ENCODE measurements at places on chromosomes 12 and 14.
A peak's percentile ranks its signal among the peaks of the same experiment; 100 is the strongest.

GRCh38 chr12:76264611-76265012 lies 83.6 kb downstream of the BBS10 start:
- DNase-seq: no peak

DNA sequence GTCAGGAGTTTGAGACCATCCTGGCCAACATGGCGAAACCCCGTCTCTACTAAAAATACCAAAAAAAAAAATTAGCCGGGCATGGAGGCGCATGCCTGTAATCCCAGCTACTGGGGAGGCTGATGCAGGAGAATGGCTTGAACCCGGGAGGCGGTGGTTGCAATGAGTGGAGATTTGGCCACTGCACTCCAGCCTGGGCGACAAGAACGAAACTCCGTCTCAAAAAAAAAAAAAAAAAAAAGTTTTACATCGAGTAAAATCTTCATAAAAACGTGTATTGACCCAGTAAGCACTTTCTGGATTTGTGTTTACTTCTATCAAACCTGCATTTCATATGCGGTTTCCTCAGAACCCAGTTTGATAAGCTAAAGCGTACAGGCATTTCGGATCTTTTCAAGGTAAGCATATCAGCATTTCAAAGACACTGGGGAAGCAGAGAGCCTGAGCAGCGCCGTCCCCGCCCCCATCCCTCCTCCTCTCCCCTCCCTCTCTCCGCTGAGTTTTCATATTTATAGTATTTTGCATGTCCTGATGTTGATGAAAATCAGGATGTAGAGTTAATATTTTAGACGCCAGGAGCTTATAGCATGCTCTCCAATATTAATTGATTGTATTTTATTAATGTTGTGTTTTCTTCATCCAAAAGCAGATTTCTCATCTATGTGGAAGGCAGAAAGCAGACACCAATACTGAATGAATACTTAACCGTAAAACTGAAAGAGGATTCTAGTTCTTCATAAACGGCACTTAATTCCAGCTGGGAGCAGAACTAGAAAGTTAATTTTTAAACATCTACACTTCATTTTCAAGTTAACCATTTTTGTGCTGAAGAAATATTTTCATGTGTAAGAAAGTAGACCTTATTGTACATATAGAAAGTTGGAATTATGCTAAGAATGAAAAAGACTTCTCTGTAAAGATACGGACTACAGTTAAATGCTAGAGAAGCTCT lies 9.2 kb upstream of the HIP1R start:
- no peak for DNase-seq

DNA sequence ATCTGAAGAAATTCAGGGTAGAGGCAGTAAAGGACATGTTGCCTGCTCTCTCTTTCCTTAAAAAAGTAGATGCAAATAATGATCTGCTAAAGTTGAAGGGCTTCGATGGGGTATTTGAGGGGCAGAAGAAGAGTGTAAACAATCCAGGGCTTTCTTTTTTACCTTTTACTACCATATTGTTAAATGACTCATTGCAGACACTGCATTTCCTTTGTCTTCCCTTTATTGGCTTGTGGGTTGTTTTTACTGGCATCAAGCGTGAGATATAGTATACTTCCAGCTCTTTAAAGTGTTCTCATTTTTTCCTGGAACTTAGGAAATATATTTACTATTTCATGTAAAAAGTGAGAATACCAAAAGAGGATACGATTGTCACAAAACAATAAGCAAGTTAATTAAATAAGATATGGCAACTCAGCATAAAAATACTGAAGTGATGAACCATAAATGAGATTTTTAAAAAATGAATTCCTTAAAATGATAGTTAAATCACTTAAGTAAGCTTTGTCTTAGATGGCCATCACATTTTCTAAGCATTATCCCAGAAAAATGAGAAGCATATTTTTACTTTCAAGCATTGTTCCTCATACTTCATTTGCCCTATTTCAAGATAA lies 72.3 kb upstream of the KRAS start:
- no peak for DNase-seq

DNA sequence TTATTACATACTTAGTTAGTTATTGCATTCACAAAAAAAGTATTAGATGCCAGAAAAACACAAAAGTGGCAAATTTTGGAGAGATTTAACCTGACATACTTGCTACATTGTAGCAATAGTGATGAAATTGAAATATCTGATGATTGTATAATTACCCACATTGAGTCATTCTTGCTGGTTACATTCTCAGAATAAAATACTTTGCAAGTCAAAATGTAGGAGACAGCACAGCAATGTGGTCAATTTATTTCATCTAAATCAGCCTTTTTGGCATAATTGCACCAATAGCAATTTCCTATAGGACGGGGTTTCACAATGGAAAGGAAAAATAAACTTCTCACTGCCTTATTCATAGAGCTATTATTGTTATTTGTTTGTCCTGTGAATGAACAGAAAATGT lies 125.0 kb upstream of the ETV6 start:
- no peak for DNase-seq

- DNase-seq: no peak
These were observed 24.7 kb downstream of the HNRNPC start for GRCh38 chr14:21244544-21244943.

GRCh38 chr12:132487311-132487741 lies 2.6 kb upstream of the FBRSL1 start:
- no peak for DNase-seq

DNA sequence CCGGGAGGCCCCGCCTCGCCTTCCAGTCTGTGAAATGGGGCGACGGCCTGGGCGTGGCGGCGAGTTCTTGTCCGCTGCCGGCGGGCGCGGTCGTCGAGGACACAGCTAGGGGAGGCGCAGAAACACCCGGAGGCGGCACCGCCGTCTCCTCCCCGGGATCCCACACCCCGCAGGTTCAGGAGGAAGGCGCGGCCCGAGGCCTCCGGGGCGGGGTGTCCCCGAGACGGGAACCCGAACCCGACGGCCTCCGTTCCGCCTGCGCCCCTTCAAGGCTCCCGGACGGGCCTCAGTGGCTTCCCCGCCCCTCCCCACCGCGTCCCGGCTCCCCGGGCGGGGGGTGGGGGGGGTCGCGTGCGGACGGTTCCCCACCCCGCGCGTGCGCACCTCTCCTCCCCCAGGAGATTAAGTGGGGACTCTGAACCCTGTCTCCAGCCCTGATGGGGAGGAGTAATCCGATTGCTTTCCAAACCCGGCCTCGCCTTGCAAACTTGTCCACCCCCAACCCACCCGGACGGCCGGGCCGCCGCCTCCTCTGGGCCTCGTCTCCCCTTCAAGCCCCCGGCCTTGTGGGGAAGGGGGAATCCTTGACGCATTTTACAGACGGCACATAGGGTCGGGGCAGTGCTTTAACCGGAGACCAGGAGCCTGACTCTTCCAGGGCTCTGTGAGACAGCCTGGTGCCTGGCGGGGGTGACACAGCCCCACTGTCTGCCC lies 35.3 kb upstream of the ANKRD9 start:
- DNase-seq: peak; percentile 44

- DNase-seq: peak; percentile 49
These were observed 77.1 kb upstream of the ACTN1 start for GRCh38 chr14:69055999-69056788.

GRCh38 chr14:103315351-103315911 lies 18.6 kb upstream of the EIF5 start:
- no peak for DNase-seq

GRCh38 chr12:104423273-104423672 lies 33.5 kb upstream of the CHST11 start:
- no peak for DNase-seq

DNA sequence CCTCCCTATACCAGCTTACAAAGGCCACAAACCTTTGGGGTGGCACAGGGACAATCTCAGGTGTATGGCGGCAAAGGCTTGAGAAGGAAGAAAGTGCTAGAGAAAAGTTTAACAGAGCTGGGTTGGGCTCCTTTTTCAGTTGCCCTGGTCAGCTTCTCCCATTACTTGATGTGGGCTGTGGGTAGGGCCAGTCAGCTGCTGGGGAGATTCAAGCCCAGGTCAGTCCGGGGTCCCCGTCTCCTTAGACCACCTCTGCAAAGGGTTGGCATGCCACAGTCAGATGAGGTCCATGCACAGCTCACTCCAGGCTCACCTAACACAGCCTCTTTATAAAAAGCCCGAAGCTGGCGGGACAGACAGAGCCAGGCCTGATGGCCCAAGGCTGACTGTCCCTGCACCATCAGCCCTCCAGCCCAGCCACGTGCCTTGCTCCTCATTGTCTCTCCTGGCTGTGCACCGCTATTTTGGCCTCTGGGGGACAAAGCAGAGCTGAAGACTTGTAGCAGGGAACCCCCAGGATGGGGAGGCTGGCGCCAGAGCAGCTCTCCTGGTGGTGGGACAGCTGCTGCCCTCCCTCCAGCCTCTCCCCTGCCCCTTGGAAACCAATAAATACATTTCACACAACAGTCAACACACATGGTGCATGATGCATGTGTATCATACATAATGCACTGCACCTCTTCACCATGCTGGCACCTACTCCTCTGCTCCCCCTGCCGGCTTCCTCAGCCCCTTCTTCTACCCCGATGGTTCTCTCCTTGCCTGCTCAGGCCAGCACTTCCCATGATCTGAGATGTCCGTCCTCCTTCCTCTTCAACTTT lies 61.7 kb upstream of the DDX11 start:
- DNase-seq: peak; percentile 12

- no peak for DNase-seq
These were observed 32.2 kb upstream of the NUBPL start for GRCh38 chr14:31529053-31529452.
